CD4-positive, alpha-beta memory T cell (primary cell): ENCODE measurements at places on chromosomes 1 and 21. TPM values are rescaled to one million over a fixed set of nuclear protein-coding genes. Genes with fewer than 3 reads are reported as not detected.

DNA sequence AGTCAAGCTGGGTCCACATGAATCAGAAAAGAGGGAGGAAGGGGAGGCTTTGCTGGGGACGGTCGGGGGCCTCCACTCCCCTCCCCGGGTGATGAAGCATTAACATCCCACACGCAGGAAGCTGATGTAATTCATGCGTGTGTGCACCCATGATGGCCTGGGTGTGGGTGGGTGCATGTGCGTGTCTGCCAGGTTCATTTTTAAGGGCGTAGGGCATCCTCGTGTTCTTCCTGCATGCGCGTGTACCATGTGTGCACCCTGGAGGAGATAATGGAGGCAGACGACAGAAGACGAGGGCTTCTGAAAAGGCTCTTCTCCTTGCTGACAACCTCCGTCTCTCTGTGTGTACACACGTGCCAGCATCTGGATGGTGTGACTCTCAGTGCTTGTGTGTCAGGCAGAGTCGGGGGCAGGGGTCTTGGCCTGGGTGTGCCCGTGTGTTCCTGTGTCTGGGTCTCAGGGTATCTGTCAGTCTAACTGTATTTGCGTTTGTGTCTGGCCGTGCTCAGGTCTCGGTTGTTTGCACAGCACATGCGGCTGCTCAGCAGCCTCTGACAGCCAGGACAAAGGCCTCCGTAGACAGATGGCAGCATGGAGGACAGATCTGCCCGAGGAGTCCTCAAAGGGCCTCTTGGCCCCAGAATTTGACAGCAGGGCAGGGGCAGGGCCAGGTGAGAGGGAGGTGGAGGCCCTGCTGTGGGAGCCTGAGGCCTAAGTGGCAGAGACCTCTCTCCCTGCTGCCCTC is 2.4 kb downstream of the RAP1GAP start:
- H3K27ac ChIP-seq, result no peak overlapping the region
- no peak for DNase-seq
- H3K36me3 ChIP-seq, result no peaks in the 10 kb centered on the region
- H3K4me3 ChIP-seq, result no peak overlapping the region

DNA sequence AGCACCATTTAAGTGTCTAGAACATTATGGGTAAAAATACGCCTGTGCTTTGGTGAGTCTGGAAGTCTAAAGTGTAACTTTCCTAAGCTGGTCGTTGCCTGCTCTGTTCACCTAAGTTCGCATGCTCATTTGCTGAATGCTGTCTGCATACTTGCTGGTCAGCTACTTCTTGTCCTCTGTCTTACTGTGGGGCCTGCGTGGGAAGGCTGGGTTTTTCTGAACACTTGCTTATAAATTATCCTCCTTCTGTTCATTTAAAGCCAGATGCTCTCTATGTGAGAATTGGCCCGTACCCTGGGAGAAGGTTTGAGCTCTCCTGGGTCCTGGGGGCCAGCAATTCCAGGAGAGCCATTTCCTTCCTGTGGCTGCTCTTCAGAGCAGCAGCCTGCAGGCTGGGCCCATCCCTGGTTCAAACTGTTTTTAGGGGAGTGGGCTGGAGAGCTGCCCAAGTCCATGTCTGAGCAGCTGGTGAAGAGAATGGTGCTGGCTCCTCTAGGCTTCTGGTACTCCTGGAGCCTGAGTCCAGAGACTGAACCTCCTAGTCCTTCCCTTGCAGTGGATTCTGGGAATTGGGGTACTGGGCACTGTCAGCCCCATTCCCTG is 75.7 kb downstream of the GALNT2 start:
- no peaks in the 10 kb centered on the region for H3K4me1 ChIP-seq
- no peaks in the 10 kb centered on the region for H3K36me3 ChIP-seq
- no peak for DNase-seq
- H3K27ac ChIP-seq, result no peak overlapping the region

DNA sequence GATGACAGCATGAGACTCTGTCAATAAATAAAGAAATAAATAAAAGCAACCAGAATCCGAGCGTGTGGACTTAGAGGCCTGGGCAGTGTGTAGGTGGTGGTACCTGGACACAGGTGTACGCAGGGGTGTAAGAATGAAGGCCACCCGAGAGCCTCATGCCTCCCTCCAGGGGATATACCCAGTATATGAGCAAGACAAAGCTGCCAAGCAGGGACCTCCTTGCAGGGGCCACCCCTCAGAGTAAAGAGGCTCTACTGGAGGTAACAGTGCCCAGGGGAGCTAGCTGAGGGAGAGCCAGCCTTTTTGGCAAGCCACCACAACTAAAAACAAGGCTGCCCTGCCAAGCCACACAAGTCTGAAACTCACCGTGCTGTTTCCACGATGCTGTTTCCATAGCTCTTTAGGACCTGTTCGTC is 179.2 kb upstream of the RAB4A start:
- no peaks in the 10 kb centered on the region for H3K36me3 ChIP-seq
- H3K4me3 ChIP-seq, result no peak overlapping the region
- H3K4me1 ChIP-seq, result no peaks in the 10 kb centered on the region
- no peaks in the 10 kb centered on the region for H3K27me3 ChIP-seq
- no peak overlapping the region for H3K27ac ChIP-seq
- no peak for DNase-seq

- no peak overlapping the region for H3K27ac ChIP-seq
- H3K27me3 ChIP-seq, result no peaks in the 10 kb centered on the region
- DNase-seq, result no peak
- H3K36me3 ChIP-seq, result no peaks in the 10 kb centered on the region
- H3K4me3 ChIP-seq, result no peak overlapping the region
Measured at GRCh38 chr1:86430376-86430775, 6.4 kb downstream of the CLCA2 start.

RAB7B gene
- 1.2 TPM for total RNA-seq

GPA33 gene
- total RNA-seq, result 21.2 TPM
